Nephron progenitor cell (in vitro differentiated cells): ENCODE measurements at places on chromosomes 5 and 9.
A peak's percentile ranks its signal among the peaks of the same experiment; 100 is the strongest.

DNA sequence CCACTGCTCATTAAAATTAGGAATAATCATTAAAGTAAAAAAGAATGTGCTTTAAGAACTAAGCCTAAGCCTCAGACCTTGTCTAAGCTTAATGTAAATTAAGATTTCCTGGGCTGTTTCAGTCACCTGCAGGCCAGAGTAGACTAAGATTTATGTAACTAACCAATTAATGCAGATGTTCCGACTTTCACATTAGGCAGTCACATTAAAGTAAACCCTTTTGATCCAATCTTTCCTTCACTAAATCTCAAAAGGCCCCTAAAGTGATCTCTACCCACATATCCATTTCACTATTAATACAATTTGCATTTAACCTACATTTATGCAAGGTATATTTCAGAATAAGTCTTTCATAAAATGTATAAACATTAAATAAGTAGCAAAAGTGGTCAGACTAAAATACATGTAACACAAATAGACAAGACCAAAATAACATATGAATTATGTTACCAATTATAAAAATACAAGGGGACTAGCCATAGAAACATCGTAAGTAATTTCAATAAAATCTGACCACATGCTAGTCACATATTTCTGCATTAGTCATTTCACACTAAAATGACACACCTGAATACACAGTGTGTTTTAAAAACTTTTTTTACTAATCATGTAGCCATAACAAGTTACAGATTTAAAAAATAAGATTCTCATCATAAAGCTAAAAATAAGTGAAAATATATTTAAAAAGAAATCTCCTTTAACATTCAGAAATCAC is 7.7 kb downstream of the NR3C1 start:
- DNase-seq: no peak

DNA sequence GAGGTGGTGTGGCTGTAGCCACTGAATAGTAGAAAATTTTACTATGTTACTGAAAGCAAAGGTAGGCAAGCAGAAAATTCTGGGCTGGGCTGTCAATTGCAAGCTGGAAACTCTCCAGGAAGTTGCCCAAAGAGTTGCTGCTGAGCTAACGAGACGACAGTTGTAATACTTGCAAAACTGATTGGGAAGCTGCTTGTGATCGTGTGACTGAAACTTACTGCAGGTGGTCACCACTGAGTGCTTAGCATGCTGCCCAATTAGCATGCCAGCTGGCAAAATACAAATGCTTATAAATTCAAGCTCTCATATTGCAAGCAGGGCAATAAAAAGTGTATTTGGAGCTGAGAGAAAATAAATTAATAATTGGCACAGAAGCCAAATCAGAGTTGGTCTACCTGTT is 758.5 kb upstream of the EDIL3 start:
- no peak for DNase-seq

DNA sequence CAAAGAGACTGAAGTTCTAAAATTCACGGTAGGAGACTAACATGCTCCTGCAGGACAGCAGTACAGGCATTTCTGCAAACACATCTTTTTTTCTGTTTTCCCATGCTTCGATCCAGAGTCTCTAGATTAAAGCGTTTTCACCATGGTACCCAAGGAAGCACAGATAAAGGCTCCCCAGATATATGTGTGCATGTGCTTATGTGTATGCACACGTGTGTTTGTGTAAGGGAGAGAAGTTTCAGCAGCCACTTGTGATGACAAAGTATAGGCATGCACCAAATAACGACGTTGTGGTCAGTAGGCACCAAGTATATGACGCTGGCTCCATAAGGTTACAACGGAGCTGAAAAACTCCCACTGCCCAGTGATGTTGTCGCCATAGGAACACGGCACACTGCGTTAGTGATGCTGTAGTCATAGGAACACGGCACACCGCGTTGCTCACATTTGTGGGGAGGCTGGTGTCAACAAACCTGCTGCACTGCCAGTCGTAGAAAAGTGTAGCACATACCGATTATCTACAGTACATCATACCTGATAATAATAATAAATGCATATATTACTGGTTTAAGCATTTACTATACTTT is 21.7 kb downstream of the MED10 start:
- no peak for DNase-seq

DNA sequence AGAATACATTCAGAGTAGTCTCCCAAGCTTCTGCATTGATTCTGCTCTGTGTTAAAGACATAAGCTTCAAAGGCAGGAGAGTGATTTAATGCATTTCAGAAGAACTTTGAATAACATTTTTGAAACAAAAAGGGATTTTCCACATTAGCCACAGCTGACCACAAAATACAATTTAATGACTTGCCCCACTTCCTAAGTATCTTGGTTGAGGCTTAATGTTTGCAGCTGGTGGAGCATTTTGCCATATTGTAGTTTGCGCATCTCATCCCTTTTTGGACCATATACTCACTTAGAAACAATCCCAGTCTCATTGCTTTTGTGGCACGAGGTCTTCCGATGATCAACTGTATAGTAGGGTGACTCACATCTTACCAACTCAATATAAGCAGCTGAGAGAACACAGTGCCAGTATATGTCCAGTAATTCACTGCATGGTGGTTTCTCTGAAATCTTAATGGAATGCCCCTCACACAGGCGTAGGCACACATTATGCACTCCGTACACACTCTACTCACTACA is 455.8 kb upstream of the PTGER4 start:
- no peak for DNase-seq

- peak; percentile 83 for DNase-seq
These were observed 4.8 kb upstream of the ST6GALNAC4 start for GRCh38 chr9:127921557-127922120.

- DNase-seq: no peak
These were observed 82.1 kb downstream of the RXRA start for GRCh38 chr9:134408389-134408788.

DNA sequence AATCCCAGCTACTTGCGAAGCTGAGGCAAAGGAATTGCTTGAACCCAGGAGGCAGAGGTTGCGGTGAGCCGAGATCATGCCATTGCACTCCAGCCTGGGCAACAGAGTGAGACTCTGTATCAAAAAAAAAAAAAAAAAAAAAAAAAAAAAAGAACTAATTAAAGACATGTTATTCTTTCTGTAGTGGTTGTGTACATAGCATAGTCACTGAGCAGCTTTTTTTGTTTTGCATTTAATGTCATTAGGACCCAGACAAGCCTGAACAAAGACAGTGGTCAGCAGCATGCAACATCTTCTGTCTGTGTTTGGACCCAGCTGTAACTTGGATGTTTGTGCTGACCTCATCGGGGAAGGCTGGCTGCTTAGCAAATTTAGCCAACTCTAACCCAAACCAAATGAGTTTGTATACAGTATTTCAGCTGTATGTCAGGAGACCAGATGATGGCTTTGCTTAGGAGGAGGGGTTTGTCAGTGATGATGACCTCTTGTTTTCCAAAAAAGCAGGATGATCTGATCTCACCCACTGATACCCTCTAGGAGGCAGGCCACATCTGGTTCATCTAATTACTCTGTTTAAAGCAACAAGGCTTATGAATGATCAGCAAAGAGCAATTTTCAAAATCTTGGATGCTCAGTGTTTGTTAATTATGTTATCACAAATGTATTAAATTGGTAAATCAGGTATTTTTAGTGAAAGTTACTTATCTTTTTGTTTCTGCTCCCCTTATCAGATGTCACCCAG is 39.5 kb downstream of the SNCAIP start:
- no peak for DNase-seq

DNA sequence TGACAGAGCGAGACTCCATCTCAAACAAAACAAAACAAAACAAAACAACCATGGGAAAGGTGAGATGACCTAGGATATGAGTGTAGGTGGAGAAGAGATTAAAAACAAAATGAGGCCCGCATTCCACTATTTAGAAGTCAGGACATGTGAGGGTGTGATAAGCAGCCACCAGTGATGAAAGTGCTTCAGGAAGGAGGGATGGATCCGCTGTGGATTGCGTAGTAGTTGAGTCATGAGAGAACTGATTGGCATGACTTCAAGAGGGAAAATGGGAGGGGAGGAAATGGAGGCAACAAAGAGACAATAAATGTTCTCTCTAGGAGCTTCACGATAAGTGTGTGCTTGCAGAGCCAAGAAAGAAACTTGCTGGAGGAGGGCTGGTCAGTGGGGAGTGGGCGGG is 367.6 kb downstream of the ARL15 start:
- DNase-seq: no peak

DNA sequence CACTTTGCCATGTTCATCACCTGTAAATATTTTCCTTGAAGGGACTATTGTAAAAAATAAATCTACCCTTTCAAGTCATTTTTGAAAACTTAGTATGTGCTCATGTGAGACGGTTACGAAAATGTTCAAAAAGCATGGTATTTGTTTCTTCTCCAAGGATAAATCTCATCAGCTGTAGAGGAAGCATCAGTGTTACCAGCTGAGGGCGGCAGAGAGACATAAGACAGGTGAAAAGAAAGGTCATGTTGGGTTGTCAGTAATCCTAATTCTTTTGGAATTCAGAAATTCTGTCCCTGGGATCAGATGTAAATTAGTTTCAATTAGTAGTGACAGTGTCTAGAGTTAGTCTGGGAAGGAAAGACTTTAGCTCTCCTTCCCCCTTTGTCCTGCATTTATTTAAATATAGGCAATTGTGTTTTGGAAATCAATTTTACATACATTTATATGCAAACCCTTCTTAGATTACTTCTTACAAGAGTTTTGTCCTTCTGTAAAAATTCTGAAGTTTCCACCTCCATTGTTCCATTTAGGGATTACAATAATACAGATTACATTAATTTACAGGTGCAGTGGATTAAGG is 791.9 kb upstream of the CDH6 start:
- peak; percentile 55 for DNase-seq

- DNase-seq: no peak
These were observed 96.5 kb upstream of the ERCC6L2 start for GRCh38 chr9:95778957-95779356.
